ENCODE measurements at places on chromosomes 12 and 14.
A peak's percentile ranks its signal among the peaks of the same experiment; 100 is the strongest.

DNA sequence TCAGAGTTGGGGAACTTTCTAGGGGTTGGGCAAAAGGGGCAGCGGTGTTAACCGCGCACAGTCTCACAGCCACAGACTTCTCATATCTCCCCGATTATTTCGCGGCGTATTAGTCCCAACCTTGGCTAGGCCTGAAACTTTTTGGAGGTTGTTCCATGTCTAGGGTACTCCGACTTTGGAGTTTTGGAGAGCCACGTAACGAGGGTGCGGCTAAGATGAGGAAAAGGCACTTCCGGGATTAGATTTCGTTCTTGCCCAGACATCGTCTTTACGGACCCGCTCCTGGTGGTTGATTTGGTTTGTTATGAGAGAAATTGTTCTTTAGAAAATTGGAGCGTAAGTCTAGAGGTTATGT is 513 bp downstream of the CCNK start:
- DNase-seq = no peak

- DNase-seq = no peak
These were observed 26.9 kb downstream of the TTC6 start for GRCh38 chr14:37622231-37622923.

DNA sequence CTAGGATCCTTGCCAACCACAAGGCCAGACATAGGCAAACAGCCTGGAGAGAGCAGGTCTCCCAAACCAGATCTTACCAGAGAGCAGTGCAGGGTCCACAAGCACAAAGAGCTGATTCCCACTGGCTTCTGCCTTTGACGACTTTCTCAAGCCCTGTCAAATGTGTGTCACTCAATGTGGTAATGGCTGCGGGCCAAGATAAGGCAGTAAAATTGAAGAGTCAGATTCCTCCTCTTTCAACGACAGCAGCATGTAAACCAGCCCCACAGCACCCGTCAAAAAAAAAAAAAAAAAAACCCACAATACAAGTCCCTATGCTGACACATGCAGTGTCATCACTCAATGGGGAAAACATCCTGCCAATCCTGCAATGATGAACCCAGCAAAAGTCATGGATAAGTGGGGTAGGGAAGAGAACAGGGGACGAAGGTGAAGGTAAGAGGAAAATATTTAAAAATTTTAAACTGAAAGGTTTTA is at the start of gene STON2:
TSS of gene STON2 (minus strand) at position 123 of the 477 bp plus-strand sequence. CDS start 1,942 bp downstream, outside the sequence.
- DNase-seq = no peak

GRCh38 chr12:2326470-2326869 is 273.7 kb downstream of the CACNA1C start:
- DNase-seq = no peak

DNA sequence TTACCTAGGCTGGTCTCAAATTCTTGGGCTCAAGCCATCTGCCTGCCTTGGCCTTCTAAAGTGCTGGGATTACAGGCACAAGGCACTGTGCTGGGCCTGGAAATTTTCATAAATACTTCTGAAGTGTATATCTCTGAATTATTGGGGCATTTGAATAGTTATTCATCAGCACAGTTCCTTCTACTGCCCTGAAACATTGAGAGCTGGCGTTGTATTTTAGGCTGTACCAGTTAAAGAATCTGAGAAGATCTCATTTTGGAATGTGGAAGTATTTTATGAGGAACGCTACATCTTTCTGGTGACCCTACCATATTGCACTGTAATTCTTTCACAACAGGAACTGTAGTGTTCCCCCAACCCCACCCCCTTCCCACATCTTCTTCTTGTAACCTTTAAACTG is 349.0 kb upstream of the RGS6 start:
- no peak for DNase-seq

GRCh38 chr12:6768437-6768914 is 2.3 kb downstream of the PTMS start:
- no peak for DNase-seq

DNA sequence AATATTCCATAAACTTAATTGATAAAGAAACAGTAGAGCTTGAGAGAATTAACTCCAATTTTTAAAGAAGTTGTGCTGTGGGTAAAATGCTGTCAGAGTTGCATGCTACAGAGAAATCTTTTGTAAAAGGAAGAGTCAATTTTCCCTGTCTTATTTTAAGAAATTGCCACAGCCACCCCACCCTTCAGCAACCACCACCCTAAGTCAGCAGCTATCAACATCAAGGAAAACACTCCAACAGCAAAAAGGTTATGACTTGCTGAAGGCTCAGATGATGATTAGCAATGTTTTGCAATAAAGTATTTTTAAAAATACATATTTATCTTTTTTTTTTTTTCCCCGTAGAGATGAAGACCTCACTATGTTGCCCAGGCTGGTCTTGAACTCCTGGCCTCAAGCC is 6.5 kb upstream of the DRAM1 start:
- no peak for DNase-seq

- DNase-seq = no peak
These were observed 192.0 kb upstream of the HMGA2 start for GRCh38 chr12:65632131-65632855.

GRCh38 chr12:953776-954175 is 4.3 kb upstream of the RAD52 start:
- no peak for DNase-seq

DNA sequence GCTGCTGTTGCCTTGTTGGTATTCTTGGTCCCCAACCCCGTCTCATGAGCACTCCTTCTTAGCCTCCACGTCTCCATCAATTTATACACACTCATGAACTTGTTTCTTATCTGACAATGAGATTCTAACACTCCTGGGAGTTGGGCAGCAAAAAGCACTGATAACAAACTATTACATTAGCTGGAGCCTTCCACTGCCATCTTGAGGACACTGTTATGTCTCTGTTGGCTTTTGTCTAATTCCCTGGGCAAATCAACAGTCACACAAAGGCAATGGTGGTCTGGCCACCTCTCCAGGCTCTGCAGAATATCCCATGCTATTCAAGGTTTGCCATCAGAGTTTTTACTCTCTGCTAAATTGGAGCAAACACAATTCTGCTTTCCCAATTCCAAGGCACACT is 117.8 kb upstream of the COCH start:
- DNase-seq = no peak

DNA sequence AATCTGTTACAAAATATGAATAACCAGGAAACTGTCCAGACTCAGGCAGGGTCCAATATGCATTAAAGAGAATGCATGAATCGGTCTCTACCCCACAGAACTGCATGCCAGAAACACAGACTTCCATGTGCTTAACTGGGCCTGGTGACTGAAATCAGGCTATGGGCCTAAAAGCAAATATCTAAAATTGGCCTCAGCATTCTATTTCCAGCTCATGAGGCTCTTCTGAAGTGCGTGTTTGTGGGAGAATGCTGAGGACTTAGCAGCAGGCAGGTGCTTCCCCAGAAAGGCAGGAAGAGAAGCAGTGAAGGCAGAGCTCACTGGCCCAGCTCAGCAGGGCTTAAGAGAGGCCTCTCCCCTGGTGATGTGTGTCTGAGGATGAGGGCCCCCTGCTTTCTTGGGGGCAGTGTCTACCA is 48.5 kb downstream of the ADGRD1 start:
- no peak for DNase-seq

- no peak for DNase-seq
These were observed 1.6 kb downstream of the AGAP2 start for GRCh38 chr12:57736741-57737466.

- no peak for DNase-seq
These were observed 201.7 kb downstream of the SNAPC1 start for GRCh38 chr14:61963926-61964325.

GRCh38 chr14:100775351-100775830 is 48.7 kb downstream of the DLK1 start:
- no peak for DNase-seq

GRCh38 chr14:22432348-22432976 is 156.6 kb downstream of the DAD1 start:
- DNase-seq = no peak

GRCh38 chr14:54385556-54385955 is 11.3 kb upstream of the CDKN3 start:
- DNase-seq = no peak

DNA sequence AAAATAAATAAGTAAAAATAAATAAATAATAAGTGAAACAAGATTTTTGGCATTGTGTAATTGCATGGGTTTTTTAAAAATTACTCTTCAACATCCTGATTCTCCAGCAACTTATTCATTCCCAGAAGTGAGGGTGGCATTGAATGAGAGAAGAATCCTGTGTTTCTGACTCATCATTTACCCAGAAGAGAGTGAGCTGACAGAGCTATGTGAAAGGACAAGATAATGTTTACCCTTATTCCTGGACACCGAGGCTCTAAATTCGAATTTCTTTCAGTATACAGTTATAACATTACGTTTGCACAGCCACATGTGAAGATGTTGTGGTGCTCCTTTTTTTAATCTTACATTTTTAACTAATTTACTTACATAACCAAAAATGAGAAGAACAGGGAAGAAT is 36.4 kb downstream of the BBS10 start:
- DNase-seq = no peak

- DNase-seq = no peak
These were observed 30.3 kb downstream of the WBP11 start for GRCh38 chr12:14772946-14773345.

GRCh38 chr12:66340131-66340530 is 37.8 kb downstream of the HELB start:
- DNase-seq = no peak

GRCh38 chr12:105084251-105085250 is at the start of gene ALDH1L2:
ALDH1L2 (minus strand) TSS chr12:105084458; CDS start chr12:105084436, 22 bp downstream.
- DNase-seq = peak; percentile 10

- DNase-seq = no peak
These were observed 124.2 kb downstream of the NPAS3 start for GRCh38 chr14:33062881-33063280.

- no peak for DNase-seq
These were observed 23.3 kb downstream of the BMAL2 start for GRCh38 chr12:27355979-27356378.

- no peak for DNase-seq
These were observed 41.6 kb downstream of the ITPR2 start for GRCh38 chr12:26791301-26791791.

GRCh38 chr12:6370576-6370935 is 4.8 kb downstream of the SCNN1A start:
- no peak for DNase-seq

DNA sequence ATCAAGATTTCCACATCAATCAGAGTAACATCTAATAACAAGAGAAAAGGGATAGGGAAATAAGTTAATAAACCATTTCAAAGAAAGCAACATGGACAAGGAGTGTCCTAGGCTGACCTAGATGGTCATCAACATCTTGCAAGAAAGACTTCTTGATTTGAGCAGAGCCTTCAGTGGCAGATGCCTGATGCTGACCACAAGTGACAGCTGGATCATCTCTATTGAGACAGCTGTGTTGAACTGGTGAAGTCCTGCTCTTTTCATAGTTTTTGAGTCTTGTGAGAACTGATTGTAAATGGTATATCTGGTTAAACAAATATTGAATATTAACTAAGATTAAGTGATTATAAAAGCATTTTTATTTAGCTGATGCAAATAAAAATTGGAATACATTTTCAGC is 1083.6 kb upstream of the LRFN5 start:
- no peak for DNase-seq

GRCh38 chr12:92216092-92216491 is 70.4 kb upstream of the BTG1 start:
- no peak for DNase-seq

DNA sequence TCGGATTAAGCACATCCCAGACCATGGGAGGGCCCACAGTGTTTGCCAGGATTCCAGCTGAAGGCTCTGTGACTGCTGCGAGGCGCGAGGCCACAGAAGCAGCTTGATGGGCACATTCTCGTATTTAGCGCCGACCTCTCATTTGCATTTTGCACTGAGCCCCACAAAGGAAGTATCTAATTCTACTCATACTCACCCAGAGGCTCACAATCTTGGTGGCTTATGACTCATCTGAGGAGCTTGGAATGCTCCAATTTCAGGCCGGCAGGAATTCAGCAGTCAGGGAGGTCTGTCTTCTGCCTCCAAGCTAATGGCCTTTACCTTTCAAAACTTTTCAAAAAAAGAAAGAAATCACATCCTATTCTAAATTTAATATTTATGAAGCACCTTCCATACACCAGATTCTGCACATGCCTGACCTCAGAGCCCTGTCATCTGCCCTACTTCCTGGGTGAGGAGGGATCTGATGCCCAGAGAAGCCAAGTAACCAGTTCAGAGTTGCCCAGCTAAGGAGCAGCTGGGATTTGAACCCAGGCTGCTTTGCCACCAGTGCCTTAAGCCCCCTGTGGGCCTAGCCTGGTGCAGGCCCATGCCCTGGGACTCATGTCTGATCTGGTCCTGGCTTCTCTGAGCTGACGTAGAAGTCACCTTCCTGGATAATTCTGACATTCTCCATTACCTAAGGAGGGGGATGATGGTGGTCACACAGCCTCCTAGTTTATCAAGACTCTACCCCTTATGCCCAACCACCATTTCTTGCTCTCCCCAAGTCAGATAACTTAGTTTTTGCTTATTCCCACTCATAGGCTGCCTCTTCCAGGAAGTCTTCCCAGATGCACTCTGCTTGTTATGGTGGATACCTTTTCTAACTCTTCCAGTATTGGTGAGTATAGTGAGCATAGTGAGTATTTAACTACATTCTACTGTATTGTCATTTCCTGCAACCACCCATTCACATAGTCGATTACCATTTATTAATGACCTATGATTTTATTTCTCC is 198.9 kb downstream of the RBM19 start:
- DNase-seq = no peak

GRCh38 chr14:50670196-50670865 is 2.2 kb upstream of the SAV1 start:
- DNase-seq = no peak

DNA sequence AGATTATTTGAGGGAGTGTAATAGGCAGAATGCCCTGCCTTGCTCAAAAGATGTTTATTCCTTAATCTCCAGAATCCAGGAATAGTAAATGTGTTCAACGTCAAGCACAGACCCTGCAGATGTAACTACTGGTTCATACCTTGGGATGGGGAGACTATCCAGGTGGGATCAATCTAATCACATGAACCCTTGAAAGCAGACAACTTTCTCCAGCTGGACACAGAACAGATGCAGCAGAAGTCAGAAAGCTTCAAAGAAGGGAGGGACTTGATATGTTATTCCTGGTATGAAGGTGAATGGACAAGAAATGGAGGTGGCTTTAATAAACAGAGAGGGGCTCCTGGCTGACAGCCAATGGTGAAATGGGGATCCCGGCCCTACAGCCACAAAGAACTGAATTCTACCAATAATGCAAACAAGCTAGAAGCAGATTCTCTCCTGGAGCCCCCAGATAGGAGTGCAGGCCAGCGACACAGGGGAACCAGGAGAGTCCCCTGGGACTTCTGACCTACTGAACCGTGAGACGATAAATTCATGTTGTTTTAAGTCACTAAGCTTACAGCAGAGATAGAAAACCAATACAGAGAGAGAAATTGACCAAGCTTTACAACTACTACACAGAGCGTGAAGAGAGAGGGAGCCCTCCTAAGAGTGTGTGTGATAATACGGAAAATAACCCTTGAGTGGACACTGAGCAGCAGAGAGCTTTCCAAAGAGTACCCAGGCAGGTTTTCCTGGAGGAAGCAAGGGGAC is 133.5 kb upstream of the TMEM132C start:
- no peak for DNase-seq

DNA sequence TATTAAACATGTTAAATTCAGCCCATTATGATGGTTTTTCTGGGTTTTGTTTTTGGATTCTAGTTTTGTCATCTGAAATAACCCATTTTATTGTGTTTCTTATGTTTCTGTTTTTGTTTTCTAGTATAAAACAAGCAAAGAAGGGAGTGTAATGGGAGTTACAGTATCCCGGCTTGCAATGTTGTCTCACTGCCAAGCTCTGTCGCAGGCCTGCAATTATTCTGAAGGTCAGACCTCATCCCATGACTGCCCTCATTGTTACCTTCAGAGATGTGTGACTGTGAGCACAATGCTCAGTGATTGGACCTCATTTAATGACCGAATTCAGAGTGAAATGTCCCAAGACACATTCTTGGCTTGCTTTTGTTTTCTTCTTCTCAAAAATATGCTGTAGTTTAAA is 73.0 kb upstream of the ATF1 start:
- no peak for DNase-seq

All from stimulated activated CD4-positive, alpha-beta T cell treated with anti-CD3 and anti-CD28 coated beads, Interleukin-4, amount 100 ng/mL, for 4 hours (primary cell).